Stimulated activated CD8-positive, alpha-beta memory T cell treated with anti-CD3 and anti-CD28 coated beads, Interleukin-4, amount 100 ng/mL, for 1 hour (primary cell): ENCODE measurements at places on chromosomes 1 and 21.

GRCh38 chr21:36692835-36693488 lies 6.0 kb upstream of the SIM2 start:
- DNase-seq, result no peak

- DNase-seq, result no peak
Measured at GRCh38 chr1:44239961-44240371, 26.7 kb downstream of the DMAP1 start.

DNA sequence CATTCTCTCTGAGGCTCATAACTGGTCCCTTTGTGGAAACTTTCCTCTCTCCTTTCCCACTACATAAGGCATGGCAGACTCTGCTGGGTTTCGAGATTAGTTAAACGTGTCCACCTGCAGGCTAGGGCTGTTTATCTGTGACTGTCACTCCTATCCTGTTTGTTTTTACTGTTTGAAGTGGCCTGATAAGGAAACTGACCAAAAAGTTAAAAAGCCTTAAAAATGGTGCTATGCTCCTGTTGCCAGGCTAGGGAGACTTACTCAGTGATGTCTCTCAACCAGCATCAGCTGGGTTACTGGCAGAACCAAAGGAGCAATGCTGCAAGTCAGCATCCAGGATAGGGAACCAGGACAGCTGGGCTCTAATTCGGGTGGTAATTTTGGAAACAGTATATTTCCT lies 3.9 kb downstream of the PIGV start:
- no peak for DNase-seq

DNA sequence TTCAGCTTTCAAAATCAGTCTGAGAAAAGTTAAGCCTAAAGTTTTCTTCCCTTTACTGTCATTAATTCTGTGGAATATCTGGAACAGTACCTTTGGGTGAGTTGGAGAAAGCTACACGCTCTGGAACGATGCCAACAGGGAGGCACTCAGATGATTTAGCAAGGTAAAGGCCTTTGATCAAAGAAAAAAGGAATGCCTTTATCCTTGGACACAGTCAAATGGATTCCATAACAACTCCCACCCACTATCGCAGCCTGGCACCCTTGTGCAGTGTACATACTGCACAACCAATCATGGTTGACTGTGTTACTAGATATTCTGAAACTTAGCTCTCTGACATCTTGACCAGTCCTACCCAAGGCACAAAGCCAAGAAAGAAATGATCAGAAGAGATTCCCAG lies 218.7 kb downstream of the PATJ start:
- DNase-seq, result no peak

GRCh38 chr1:87115891-87116290 lies 201.5 kb downstream of the HS2ST1 start:
- no peak for DNase-seq

GRCh38 chr1:30365596-30365995 lies 357.8 kb downstream of the MATN1 start:
- no peak for DNase-seq

DNA sequence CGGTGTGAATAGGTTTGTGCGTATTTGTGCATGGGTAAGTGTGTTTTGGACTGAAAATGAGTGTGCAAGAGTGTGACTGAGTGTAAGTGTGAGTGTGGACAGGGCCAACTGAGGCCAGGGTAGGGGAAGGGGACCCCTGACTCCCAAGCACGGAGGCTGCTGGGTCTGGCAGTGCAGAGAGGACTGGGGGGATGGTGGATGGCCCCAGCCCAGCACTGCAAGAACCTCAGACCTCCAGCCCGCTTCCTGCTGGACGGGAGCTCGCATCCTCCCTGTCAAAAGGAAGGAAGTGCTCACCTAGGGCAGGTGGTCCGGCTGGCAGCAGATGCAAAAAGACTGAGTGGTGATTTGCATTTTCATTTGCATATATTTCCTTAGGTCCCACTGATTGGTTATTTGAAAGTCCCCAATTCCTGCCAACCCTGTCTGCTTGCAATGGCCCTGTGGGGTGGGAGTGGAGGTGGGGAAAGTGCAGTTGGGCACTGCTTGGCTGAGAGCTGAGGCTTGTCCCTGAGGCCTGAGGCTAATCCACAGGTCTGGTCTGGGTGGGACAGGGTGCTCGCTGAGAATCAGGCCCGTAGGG lies 42.8 kb upstream of the CASZ1 start:
- DNase-seq, result no peak

GRCh38 chr1:192797891-192798290 lies 10.9 kb upstream of the RGS2 start:
- DNase-seq, result no peak

DNA sequence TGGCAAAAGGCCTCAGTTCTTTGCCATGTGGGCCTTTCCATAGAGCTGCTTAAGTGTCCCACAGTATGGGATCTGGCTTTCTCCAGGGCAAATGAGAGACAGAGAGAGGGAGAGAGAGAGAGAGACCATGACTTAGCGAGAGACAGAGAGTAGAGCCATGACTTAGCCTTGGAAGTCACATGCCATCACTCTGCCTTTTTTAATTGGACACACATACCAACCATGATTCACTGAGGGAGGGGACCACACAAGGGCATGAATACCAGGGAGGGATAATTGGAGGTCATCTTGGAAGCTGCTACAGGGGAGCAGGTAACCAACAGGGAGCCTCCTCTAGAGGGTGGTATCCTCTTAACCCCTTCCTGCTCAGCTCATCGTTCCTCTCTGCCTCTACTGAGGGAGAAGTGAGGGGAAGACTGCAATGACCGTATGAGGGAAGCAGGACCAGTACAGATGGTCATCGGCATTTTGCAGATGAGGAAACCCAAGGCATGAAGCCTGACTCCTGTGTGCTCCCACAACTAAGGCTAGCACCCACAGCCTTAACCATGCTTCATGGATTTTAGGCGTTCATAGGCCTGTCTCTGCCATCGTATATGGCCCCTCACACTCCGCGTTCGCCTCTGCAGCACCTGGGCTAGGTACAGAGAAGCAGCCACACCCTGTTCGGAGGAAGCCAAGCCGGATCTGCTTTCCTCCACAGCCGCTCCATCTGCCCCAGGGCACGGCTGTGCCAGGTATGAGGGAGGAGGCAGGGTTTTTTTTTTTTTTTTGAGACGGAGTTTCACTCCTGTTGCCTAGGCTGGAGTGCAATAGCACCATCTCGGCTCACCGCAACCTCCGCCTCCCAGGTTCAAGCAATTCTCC lies 38.6 kb downstream of the MEF2D start:
- no peak for DNase-seq

GRCh38 chr1:153961421-153961820 lies 1.9 kb downstream of the SLC39A1 start:
- no peak for DNase-seq

DNA sequence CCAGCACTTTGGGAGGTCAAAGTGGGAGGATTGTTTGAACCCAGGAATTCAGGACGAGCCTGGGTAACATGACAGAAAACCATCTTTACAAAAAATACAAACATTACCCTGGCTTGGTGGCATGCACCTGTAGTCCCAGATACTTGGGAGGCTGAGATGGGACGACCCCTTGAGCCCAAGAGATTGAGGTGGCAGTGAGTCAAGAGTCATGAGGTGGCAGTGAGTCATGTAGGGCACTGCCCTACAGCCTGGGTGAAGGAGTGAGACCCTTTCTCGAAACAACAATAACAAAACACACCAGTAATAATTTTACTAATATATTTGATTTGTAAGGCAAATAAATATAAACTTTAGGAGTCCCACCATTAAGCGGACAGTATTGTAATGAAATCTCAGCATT lies 1906.2 kb downstream of the NCAM2 start:
- DNase-seq, result no peak

GRCh38 chr1:20342294-20343148 lies 51.8 kb downstream of the VWA5B1 start:
- no peak for DNase-seq

GRCh38 chr1:31706384-31707058 lies 2.7 kb upstream of the COL16A1 start:
- no peak for DNase-seq

DNA sequence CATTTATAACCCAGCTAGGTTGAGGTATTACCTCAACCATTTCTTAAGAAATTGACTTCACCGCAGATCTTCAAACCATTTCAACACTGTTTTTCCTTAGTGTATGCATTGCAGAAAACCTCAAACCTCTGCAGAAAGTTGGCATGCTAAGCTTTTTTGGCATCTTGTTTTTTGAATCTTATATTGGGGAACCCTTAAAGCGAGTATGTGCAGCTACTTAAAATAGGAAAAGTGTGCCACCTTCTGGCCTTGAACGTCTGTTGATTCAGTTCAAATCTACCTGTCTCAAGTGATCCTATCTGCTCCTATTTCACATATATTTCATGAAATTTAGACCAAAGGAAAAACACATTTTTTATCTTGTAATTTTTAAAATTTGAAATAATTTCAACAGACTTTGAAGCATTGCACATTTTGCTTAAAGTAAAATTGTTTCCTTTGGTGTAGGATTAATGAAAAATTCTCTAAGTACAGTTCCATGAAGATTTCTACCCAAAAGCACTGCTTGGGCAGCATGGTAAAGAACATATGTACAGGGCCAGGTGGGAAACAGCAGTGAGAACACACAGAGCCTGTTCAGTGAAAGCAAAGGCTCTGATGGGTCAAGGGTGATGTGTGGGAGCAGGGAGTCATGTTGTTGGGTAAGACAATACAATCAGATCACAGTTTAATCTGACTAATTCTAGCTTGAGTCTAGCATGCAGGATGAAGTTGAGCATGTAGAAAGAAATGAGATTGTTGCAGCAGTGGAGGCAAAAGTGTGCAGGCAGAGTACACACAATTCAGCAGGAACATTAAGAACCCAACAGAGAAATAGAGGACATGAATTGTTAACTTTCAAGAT lies 17.2 kb downstream of the HENMT1 start:
- peak; percentile 21 for DNase-seq

DNA sequence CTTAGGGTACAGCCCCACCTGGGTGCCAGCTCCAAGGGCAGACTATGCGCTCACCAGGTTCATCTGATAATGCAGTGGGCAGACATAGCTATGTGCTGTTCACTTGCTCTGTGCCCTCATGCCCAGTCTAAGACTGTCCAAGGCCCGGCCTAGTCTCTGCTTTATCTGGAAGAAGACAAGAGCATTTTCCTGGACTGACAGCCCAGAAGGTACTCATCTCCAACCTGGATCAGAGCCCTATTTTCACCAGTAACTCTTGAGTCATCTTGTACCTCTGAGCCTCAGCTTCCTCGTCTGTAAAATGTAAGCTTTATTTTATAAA lies 28.5 kb upstream of the LRRC8C start:
- DNase-seq, result no peak

GRCh38 chr1:221697923-221698425 lies 43.9 kb downstream of the DUSP10 start:
- DNase-seq, result no peak

GRCh38 chr1:32901823-32902534 lies 790 bp upstream of the TMEM54 start:
- DNase-seq, result no peak

DNA sequence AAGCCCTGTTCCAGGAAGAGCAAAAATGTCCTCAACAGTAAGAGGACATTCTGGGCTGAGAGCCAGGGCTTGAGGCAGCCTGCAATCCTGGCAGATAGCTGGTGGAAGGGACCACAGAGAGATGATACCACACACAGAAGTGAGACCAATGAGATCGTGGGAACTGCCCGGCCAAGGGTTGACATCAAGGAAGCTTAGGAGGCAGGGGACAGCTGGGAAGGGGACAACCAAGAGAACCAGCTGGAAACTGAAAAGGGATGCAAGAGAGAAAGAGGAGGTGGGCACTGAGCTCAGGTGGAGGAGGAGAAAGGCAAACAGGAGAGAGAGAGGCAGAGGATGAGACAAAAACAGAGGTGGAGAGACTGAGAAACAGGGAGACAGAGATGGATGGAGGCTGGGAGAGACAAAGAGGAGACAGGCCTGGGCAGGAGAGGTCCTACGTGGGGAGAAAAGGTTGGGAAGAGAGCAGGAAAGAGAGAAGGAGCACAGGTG lies 9.2 kb downstream of the PDZK1IP1 start:
- no peak for DNase-seq

DNA sequence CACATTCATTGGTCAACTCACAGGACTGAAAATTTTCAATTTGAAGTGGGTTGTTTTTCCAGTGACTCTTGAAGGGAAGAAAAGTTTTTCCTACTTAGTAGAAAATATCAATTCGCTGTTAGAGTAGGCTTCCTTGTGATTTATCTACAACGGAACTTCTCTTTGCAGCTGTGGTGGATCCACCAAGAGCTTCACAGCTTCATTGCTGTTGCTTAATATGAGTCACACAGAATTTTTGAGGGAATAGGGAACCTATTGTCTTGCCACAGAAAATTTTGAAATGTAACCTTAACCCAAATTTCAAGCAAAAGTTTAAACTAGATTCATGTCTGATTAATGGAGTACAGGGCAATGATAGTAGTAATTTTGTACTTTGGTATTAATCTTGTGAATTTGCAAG lies 58.4 kb upstream of the IFI44L start:
- no peak for DNase-seq

DNA sequence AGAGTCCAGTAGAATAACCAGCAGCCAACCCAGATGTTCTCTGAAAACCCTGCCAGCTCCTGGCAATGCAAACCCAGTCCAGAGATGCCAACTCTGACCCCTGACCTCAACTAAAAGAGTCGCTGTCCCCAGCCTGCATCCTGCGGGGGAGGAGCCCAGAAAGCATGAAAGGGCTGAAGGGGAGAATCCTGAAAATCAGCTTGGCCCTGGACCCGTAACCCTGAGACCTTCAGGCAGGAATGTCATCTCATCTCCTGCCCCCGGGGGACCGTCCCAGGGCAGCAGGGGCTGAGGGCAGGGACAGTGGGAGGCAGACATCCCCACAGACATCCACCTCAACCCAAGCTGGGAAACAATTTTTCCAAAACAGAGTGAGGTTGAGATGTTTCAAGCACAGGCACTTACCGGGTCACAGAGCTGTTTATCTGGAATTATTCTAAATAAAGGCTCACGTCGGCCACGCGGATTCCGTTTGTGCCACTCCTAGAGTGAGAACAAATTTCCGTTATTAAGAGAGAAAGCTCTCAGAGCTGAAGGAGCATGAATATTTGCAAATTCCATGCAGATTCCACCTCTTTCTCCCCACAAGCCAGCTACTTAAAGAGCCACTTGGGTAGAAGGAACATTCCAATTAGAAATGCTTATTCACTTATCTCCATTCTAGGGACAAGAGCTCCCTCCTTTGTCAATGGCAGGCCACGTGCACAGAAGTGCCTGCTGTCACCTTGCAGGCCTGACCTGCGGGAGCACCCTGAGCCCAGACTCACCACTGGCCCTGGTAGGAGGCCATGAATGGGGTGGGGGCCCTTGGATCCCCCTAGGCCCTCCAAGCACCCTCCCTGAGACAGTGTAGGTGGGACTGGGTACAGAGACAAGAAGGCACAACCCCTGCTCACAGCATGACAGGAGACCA lies 240.1 kb downstream of the NPHP4 start:
- DNase-seq, result no peak
